ENCODE measurements at places on chromosomes 5 and 9.
A peak's percentile ranks its signal among the peaks of the same experiment; 100 is the strongest.

GRCh38 chr9:35552837-35553236 is 52.2 kb upstream of the TESK1 start:
- no peak for DNase-seq

DNA sequence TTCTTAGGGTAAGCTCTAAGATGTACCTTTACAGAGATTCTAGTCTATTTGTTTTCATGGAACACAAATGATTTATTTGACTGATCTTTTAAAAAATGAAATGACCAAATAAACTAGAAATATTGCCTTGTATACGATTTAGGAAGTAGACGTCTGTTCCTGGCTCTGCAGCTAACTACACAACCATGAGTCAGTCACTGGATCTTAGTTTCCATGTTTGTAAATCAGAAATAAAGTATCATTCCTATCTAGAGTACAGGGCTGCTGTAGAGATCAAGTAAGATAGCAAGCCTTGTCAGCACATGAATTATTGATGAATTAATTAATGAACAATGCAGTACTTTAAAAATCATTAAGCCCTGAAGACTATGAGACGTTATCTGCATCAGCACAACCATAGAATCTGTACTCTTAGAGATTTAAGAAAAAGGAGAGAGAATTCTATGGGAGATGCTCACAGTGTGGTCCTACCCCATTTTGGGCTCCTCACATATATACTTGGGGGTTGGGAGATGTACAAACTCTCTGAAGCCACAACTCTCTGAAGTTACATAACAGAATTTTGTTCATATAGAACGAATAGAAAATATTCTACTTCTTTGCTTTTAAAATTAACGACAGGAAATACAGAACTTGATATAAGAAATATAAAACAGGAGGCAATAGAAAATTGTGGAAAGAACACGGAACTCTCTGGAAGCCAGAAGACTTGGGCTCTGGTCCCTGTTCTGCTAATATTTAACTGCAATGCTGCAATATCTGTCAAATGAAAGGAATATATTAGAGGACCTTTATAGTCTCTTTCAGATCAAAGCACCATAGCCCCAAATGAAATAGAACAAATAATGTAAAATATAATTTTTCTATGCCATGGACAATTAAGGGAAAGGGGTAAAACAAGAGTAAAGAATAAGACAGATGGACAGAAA is 48.4 kb upstream of the HNRNPA0 start:
- no peak for DNase-seq

DNA sequence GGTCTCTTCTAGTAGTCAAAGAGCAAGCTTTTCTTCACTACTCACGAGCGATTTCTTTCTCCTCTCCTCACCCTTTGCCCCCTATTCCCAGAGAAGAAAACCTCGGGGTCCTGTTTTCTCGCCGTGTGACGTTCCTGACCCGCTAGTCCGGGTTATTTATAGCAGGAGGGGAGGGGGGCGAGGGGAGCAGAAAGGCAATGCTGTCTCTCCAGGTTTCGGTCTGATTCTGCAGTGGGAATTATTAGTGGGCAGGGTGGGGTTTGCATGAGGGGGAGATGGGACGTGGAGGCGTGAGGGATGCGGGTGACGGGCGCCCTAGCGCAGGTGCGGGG is 847 bp upstream of the GABRB2 start:
- DNase-seq: no peak

DNA sequence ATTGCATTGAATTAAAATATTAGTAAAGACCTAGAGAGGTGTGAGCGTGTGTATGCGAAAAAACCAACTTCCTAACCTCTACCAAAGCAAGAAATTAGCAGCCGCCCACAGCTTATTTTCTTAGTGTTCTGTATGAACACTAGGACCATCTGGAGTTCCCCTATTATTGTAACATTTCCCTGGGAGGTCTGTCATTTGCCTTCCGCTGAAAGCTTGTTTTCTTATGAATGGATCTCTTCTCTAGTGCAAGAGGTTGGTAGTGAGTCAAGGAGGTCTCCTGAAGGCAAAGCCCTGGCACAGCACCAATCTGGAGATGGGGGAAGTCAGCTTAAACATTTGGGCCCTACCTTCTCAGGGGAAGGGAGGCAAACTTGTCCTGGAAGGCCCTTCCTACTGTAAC is 10.8 kb downstream of the TNFSF8 start:
- no peak for DNase-seq

- DNase-seq: no peak
Observed at GRCh38 chr5:160926428-160926827, 74.4 kb upstream of the ATP10B start.

DNA sequence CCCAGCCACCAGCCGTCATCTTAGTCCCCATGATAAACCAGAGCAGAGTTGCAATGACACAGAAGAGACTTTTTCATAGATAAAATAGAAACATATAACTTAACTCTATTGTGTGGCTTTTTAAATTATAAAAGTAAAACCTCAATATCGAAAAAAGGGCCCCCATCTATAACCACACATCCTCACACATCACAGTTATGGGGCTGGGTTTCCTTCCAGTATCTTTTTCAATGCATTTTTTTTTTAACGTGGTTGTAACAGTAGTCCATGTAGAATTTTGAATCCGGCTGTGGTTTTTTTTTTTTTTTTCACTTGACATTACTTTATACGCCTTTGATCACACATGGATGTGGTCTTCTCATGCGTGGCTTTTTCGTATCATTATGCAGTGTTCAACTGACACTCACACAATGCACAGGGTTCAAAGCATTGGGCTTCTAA is 77.4 kb downstream of the CFAP77 start:
- no peak for DNase-seq

DNA sequence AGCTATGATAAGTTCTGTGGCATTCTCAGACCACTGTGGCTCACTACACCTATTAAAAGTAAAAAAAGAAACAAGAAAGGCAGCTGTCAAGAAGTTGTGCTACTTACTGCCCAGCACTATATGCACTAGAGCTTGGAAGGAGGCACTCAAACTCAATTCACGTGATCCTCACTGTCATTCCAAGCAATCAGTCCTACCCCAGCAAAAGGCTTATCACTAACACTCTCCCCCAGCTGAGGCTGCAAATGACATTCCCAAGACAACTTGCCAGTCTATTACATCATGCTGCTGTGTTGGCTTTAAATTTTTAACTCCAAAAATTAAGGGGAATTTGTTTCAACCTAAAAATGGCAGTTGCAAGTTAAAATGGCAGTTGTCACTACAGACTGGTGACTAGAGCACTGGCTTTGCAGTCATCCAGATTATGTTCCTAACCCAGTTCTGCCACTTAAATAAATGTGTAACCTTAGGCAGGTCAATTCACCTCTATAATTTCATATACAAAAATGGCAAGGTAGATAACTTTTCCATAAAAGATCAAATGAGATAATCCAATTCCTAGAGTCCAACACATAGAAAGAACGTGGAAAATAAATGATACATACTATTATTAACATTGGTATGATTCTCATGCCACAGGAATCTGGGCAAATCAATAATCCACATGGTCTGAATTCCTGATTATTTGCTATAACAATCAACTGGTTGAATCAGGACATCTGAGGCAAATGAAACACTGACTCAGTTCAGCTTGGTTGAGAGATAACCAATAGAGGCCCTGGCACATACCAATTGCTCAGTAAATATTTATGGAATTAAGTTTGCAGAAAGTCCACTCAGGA is 52.4 kb downstream of the FBXW11 start:
- DNase-seq: no peak

GRCh38 chr9:136007934-136008692 is 46.9 kb upstream of the UBAC1 start:
- no peak for DNase-seq

GRCh38 chr5:151902215-151902614 is 22.4 kb downstream of the GLRA1 start:
- no peak for DNase-seq

GRCh38 chr5:92979716-92980115 is 601.3 kb downstream of the NR2F1-AS1 start:
- no peak for DNase-seq

- no peak for DNase-seq
Observed at GRCh38 chr9:37967761-37968080, 63.8 kb upstream of the SLC25A51 start.

DNA sequence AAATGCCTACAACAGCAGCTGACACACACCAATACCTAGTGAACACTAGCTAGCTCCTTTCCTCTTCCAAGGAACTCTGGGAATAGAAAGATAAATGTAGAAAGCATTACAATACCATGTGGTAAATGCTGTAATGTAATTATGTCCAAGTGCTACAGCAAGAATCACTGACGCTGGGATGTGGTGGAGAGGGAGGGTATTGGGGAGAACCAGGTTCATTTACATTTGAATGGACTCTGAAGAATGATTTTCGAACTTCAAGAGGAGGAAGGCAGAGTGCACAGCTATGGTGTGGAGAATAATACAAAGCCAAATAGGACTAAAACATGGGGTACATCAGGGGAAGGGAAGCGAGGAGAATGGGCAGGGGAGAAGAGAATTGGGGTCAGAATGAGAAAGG is 158.0 kb downstream of the CDK5RAP2 start:
- no peak for DNase-seq

DNA sequence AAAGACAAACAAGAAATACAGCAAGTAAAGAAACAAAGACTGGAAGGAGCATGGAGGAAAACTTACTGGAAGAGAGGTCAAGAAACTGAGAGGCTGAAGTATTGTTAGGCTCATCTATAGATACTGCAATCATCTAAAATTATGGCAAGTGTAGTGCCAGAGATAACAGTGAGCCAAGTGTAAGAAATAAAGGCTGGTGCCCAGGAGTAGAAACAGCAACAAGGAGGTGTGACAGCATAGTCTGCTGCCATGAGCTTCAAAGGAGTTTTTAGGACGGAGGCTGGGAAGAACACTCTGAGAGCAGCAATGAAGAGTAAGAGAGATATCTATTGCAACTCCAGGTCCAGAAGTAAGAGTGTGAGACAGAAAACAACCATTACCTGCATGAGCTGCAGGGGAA is 60.5 kb downstream of the MEGF9 start:
- DNase-seq: no peak

GRCh38 chr5:160434022-160434531 is 12.4 kb downstream of the PTTG1 start:
- peak; percentile 69 for DNase-seq

- no peak for DNase-seq
Observed at GRCh38 chr9:91567642-91568274, 144.1 kb upstream of the NFIL3 start.

- no peak for DNase-seq
Observed at GRCh38 chr5:14164164-14165163, 21.3 kb downstream of the TRIO start.

- peak; percentile 50 for DNase-seq
Observed at GRCh38 chr5:16713386-16713928, 96.7 kb upstream of the RETREG1 start.

GRCh38 chr5:52692039-52692438 is 95.7 kb upstream of the ITGA1 start:
- DNase-seq: no peak

DNA sequence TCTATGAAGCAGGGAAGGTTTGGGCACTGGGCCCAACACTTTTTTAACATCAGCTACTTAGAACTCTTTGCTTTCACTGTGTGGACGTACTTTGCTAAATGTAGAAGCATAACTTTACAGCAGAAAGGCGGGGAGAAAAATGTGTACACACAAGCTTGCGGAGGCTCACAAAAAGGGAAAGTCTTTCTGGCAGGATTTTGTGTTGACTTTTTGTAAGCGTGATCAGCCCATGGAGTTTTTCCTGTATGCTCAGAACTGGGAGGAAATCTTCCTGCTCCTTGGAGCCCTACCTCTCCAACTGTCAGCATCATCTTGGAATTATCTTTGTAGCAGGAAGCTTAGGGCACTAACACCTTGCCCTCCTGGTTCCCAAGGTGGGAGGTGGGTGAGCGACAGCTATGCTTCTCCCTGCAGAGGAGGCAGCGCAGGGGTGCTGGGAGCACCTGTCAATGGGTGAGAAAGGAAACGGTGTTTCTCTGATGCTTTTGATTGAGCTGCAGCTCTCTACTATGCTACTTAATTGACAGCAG is 321.9 kb downstream of the GADD45G start:
- no peak for DNase-seq

GRCh38 chr5:127571314-127572131 is 54.1 kb downstream of the PRRC1 start:
- DNase-seq: no peak

DNA sequence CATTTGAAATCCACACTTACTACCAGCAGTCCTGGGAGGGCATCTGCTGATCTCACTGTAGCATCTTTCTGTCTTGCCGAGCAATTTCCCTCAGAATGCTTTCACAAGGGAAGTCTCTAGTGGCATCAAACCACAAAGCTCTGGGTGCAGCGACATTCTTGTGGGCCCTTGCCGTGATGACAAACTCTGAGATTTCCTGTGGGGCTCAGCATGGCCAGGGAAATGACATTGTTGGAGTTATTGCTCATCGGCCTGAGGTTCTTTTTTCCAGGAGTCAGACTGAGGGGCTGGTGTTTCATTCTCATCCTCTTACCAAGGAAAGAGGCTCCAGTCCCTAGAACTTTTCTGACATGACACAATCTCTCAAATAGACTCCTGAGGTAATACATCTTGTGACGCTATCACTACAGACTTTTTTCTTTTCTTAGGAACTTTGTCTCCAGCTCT is 51.4 kb downstream of the PFDN1 start:
- no peak for DNase-seq

GRCh38 chr5:96761618-96762017 is 46.1 kb downstream of the ERAP1 start:
- DNase-seq: no peak

GRCh38 chr5:93800988-93801811 is 59.8 kb upstream of the POU5F2 start:
- DNase-seq: peak; percentile 49

- peak; percentile 88 for DNase-seq
Observed at GRCh38 chr9:131502781-131503625, at the start of gene POMT1. Gene POMT1 (plus strand): TSS chr9:131502918. CDS start chr9:131504219, 1,301 bp downstream.

DNA sequence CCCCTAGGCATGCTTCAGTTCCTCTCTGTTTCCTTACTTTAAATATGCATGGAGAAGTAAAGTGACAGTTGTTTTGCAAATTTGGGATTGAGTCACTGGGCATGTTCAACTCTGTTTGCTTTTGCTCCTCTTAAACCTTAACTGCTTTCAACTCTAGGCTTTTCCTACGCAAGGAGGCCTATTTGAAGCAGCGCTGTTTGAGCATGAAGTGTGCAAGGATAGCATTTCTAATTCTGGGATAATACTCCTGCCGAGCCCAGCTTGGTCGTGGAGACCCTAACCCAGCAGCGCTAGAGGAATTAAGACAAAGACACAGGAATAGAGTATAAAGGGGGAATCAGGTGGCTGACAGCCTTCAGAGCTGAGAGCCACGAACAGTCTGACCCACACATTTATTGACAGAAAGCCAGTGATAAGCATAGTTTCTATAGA is 803.4 kb upstream of the CDH10 start:
- DNase-seq: no peak
